ENCODE measurements at places on chromosomes 5 and 9.

- no peak for DNase-seq
Observed at GRCh38 chr5:78666041-78666444, 17.5 kb upstream of the LHFPL2 start.

- peak; percentile 1 for DNase-seq
Observed at GRCh38 chr5:134647750-134648424, 698 bp upstream of the SEC24A start.

GRCh38 chr5:140205952-140206351 is 31.0 kb downstream of the CYSTM1 start:
- no peak for DNase-seq

DNA sequence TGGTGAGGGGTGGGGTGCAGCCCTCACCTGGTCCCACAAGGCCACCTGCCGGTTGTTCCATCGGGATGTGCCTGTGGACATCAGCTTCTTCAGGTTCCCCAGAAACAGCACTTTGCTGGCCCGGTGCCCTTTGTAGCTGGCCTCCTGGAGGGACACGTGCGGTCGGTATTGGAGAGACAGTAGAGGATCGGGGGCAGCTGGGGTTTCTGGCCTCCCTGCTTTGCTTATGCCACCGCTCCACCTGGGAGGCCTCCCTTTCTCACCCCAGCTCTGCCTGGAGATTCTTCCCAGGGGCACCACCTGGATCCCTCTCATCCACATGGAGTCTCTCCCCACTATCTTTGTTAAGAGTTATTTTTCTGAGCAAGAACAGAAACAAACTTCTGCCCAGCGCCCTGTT is 13.1 kb upstream of the TRIM14 start:
- no peak for DNase-seq

GRCh38 chr5:143261748-143262392 is 141.6 kb downstream of the NR3C1 start:
- no peak for DNase-seq

DNA sequence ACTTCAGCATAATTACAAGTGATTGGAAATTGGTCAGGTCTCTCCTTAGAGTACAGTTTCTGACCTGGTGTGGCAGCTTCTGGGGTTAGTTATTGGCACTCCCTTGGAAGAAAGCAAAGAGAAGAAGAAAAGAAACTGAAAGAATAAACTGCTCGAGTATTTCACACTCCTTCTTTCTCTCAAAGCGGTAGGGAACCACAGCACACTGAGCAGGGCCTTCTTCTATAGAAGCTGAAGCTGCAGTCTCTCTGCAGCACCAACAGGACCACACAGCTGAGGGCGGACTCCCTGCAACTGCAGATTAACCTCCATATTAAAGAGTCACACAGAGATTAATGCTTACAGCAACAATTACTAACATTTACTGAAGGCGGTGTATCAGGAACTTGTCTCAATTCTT is 152.0 kb downstream of the TRPM6 start:
- no peak for DNase-seq

GRCh38 chr9:23829580-23830475 is 3.8 kb upstream of the ELAVL2 start:
- no peak for DNase-seq

DNA sequence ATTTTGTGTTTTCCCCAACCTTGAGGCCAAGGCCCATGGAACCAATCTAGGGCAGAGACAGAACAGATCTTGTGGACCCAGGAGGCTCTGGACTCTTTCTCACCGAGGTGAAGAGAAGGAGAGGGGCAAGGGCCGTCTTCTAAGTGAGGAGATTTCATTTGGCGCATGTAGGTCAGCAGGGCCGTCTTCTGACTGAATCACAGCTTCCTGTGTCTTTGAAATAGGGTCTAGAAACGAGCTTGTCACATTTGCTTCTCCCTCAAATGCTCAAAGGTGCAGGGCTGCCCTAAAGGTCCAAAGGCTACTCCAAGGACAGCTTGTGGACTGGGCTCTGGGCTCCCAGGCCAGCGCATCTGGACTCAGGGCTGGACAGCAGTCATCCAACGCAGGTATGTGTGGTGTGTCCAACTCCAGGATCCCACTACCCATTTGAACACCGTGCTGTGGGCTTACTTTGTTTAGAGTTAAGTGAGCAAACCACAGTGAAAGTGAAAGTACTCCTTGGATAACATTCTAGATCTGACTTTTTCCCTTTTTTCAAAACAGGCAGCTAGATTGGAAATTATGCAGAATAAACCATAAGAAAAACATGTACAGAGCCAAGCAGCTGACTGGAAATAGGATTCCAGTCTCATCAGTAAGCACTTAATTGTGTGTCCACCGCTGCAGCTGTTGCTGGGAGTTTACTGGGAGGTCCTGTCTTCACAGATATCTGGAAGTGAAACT is 357.0 kb downstream of the GADD45G start:
- DNase-seq: no peak

DNA sequence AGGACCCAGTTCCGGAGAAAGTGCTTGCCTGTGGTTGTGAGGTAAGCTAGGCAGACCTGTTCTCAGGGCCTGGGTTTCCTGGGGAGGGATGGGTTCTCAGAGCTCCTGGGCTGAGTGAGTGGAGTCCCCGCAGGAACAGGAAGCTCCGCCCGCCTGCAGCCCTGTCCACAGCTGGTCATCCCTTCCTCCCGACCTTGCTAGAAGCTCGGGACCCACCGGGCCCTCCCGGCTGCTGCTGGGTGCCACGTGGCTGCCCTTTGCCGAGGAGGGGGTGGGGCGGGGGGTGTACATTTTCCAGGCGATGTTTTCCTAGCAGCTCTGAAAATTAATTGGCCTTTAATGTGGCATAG is 198.1 kb downstream of the C9orf50 start:
- DNase-seq: no peak

Data from SHP77 treated with DMSO at 0.1 percent for 48 hours (cell line).